ENCODE measurements at places on chromosomes 2 and 18.

GRCh38 chr2:126907671-126908070 lies 9.0 kb downstream of the TEX51 start:
- no peak for DNase-seq

- DNase-seq = no peak
Measured at GRCh38 chr2:44663471-44664073, 277.9 kb upstream of the SIX3 start.

DNA sequence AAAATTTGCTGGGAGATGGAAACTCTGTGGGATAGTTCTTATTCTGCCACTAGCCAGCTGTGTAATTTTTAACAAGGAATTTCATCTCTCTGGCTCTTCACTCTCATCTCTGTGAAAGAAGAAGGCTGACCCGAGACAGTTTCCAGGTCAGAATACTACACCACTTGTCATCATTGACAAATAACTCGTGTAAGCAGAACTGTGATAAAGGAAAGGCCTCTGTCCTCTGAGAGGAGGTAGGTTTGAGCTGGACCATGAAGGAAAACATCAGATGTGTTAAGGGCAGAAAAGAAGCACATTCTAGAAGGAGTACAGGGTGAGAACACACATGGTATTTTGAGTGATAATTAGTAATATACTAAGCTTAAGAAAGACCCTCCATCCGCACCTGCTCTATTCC lies 211.4 kb upstream of the DDX18 start:
- no peak for DNase-seq

DNA sequence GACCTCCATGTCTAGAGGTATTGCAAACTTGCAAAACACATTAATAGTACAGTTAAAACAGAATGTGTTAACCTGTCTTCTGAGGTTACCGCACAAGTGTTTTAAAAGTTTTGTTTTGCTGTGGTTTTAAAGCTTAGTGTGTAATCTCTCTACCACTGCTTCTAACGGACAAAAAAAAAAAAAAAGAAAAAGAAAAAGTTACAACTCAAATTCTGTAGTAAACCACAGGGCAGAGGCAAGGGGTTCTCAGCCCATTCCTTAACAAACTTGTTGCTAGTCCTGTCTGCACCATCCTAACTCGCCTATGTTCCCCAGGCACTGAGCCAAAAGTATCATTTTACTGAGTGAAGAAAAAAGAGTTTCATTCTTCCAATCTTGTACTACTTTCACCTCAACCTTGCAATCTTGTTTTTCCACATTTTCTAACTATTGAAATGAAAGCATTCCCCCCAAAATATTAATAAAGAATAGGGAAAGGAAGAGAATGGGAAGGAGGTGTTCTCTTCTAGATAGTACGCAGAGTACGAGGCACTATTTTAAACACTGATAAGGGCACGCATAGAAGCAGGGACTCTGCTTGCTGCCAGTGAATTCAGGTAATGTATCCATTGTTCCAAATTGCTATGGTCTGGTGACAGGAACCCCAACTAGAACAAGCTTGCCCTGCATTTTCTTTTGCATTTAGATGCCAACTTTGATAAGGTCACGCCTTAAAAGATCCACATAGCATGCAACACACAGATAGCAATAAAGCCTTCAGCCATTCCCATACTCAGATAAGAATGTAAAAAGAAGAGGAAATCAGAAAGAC lies 47.1 kb downstream of the IKZF2 start:
- DNase-seq = no peak

DNA sequence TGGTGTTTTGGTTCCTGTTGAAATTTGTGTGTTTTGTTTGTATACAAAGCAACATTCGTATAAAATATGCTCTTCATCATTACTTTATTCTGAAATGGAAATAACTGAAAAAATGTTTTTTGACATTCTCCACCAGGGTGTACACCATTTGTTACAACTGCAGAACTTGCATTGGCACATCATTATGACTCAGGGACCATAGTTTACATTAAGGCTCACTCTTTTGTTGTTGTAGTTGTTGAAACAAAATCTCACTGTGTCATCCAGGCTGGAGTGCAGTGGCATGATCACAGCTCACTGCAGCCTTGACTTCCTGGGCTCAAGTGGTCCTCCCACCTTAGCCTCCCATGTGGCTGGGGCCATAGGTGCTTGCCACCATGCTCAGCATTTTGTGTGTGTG lies 676.6 kb downstream of the TDRD15 start:
- no peak for DNase-seq

GRCh38 chr2:6769346-6769745 lies 96.4 kb downstream of the CMPK2 start:
- DNase-seq = no peak
